Brain (organoid and tissue), 16 donors: ENCODE measurements at places on chromosomes 7 and 10.

GRCh38 chr10:43255634-43256431 lies 11.0 kb downstream of the RASGEF1A start:
- DNase-seq: no peak

DNA sequence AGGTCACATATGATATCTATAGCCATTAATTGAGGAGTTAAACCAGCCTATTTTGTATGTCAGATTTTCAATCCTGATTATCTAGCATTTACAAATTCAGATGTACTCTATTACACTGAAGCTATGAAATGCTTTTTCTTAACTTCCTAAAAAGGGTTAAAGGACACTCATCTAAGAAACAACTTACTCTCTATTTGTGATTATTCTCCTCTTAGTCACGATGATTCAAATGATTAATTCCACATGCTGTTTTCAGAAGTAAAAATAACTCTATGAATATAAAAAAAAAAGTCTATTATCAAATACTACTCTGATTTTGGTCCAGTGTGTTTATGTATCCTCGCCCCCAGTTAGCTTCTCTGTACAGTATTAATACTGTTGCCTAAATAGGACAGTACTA lies 1199.9 kb downstream of the GATA3 start:
- no peak for DNase-seq

DNA sequence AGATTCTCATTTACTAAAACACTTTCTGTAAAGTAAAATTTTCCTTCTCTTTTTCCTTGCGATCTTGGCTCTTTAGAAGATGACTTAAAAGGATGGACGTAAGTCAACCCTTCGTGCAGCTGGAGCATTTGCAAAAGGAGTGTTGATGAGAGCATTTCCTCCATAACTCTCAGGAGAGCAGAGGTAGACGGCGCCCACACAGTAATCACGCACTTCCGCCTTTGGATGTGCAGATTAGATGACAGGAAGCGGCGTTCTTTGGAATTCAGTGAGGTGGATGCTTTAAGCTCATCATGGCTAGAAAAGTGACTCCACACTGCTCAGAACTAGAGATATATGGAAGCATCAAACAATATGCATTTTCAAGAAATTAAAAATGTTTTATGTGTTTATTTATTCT lies 43.0 kb upstream of the NPS start:
- DNase-seq: no peak

- DNase-seq: no peak
Observed at GRCh38 chr10:102233997-102234396, 7.3 kb downstream of the PITX3 start.

DNA sequence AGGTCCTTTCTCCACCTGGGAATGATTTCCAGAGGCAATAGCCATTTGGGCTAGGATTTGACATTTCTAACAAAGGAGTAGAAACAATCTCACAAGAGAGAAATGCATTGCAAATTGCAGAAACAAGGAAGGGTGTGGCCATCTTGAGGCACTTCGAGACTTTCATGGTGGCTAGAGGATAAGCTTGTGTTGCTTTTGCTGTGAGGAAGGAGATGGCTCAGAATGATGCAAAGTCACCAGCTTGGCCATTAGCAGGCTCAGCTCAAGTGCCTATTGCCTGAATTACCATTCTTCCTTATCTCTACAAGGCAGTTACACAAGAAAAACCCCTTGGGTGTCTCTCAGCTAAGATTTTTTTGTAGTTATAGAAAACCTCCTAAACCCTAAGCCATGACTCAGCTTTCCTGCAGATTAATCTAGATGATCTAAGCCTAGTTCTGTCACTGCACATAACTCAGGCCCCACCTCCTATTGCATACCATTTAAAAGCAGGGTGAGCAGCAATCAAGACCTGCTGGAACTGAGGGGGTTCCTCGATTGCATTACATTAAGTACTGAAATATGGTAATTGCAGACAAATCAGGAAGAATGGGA lies 683.1 kb downstream of the NRG3 start:
- no peak for DNase-seq

DNA sequence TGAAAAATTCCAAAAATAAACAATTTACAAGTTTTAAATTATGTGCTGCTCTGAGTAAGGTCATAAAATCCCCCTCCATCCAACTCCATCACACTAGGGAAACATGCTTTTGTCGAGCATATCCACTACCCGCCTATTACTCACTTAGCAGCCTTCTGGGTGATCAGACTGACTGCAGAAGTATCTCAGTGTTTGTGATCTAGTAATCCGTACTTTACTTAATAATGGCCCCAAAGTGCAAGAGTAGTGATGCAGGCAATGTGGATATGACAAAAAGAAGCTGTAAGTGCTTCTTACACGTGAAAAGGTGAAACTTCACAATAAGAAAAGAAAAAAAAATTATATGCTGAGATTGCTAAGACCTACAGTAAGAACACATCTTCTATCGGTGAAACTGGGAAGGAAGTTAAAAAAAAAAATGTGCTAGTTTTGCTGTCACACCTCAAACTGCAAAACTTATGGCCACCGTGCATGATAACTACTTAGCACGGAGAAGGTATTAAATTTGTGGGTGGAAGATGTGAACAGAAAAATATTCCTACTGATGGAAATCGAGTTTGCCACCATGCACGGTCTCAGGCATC lies 43.2 kb downstream of the SEMA3C start:
- DNase-seq: no peak

DNA sequence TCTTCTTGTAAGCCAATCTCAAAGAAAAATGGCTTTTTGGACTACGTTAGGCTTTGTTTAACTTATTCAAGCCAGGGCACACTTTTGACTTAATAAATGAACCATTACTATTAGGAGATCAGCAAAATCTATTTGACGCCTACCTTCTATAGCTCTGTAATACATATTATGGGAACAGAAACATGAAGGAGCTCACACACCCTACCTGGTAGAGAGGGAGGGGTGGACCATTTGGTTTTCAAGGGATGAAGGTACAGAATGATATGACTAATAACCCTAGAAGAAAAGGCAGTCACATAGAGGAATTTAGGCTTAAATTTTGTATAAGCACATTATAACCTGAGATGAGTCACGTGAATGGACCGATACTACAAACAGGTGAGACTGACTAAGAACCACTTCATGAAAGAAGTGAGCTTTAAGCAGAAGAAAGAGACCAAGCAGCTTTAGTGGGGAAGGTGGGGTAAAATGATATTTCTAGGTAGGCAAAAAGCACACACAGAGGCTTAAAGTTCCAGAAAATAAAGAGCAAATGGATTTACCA lies 106.8 kb upstream of the CTTNBP2 start:
- DNase-seq: no peak

DNA sequence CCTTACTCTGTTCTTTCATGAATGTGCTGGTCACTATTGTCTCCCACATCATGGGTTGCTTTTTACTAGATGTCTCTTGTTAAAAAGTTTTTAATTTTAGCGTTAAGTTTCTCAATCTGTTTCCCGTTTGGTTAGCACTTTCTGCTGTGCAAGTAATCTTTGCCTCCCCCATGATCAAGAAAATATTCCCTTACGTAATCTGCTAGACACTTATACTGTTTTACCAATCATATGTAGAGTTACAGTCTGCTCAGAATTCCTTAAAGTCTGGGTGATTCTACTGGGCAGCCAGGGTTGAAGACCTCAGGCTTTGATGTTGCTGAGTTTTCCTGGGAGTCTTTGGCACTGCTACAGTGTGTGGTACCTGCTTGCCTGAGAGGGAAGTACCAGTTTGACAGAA lies 38.2 kb upstream of the RPA3 start:
- DNase-seq: no peak

DNA sequence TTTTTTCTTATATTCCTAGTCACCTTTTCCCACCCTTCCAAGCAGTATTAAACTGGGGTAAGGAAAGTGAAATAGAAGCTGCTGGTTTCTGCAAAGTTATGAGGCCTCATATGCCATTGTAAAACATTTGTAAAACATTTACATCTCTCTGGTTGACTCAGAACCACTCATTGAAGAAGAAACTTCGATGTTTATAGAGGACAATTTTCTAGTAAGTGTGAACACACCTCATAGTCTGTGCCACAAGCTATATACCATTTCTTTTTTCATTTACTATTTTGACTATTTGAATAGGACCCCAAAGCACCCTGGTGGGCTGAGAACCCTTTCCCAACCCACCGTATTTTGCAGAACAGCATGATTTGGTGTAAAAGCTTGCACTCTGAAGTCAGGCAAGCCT lies 12.9 kb upstream of the ITGB1 start:
- DNase-seq: no peak

GRCh38 chr10:96283351-96283750 lies 12.0 kb upstream of the BLNK start:
- no peak for DNase-seq

DNA sequence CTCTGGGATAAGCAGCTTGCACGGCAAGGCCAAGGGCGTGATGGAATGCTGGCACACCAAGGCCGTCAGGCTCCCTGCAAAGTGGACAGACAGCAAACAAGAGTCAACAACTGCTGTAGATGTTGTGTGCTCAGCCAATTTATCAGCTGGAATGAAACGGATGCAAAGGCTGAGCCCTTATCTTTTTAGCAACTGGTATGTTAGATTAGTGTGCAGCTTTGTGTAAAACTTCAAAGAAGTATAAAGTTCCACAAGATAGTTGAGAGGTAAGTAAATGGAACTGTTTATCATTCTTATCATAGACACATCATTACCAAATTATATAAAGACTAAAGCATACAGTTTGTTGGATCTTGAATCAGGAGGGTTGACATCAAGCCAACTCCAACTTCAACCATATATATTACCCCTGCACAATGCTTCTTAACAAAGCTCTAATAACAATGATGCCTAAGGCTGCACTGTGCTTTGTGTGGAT lies 289.0 kb downstream of the TNS3 start:
- no peak for DNase-seq

GRCh38 chr7:135283959-135284638 lies 50.5 kb downstream of the STRA8 start:
- DNase-seq: peak; percentile 16

GRCh38 chr10:102545265-102545871 lies 41.6 kb downstream of the SUFU start:
- DNase-seq: no peak

DNA sequence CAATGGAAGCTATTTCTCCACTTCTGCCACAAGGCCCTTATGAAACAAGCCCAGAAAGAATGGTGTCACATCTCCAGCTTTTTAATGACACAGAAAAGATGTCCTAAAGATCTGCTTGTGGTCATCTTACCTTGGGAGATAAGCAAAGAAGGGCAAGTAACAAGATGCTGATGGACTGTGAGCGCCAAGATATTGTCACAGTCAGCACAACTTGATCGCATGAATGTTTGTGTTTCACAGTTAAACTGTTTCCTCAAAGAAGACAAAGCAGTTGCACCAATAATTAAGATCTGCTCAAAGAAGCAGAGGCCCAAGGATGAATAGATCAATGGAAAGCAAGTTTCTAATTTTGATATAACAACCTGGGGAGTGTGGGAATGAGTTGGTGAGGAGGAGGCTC lies 15.9 kb downstream of the ICA1 start:
- no peak for DNase-seq
